Germinal center (tissue), 1 donor: ENCODE measurements at places on chromosomes 16 and 17.

DNA sequence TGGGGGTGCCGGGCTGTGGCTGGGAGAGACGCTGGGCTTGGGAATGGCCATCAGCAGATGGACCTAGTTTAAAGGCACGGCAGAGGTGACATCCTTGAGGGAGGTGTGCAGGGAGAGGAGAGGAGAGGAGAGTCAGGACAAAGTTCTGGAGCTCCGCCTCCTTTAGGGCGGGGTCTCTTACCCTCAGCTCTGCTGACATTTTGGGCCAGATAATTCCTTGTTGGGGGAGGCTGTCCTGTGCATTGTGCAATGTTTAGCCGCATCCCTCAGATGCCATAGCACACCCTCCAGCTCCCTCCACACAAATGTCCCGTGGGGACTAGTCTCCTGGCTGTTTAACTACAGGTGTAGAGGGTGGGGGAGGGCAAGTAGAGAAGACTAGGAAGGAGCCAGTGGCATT lies 48.3 kb downstream of the ARHGAP23 start:
- no peak for DNase-seq

- no peak for DNase-seq
Measured at GRCh38 chr17:56026915-56027314, 126.4 kb upstream of the ANKFN1 start.

DNA sequence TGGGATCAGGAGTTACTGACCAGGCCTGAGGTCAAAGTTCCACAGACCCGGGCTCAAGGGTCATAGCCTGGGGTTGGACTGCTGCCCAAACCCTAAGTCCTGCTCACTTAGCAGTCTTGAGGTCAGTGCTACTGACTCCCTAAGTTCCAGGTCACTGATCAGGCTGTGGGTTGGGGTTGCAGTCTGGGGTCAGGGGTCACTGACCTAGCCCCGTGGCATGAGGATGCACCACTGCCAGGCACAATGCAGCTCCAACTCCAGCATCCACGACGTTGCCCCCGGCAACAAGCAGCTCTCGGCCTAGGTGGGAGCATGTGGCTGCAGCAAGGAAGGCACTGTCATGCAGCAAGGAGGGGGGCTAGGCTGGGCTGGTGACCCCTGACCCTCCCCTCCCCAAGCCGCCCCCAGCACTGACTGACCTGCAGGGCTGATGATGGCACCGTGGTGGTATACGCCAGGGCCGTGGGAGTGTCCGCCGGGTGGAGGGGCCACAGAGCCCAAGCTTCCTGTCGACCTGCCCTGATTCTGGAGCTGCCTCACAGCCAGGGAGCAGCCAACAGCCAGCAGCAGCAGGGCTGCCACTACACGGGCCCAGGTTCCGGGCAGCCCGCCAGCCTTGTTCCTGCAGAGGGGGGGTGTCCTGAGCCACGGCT lies 1.1 kb downstream of the GGT6 start:
- DNase-seq: no peak

GRCh38 chr17:34884597-34884996 lies 76.7 kb downstream of the CCT6B start:
- DNase-seq: no peak

- DNase-seq: no peak
Measured at GRCh38 chr17:51319186-51319585, 58.8 kb downstream of the UTP18 start.

- DNase-seq: peak; percentile 41
Measured at GRCh38 chr17:1362964-1363363, 37.1 kb downstream of the YWHAE start.

DNA sequence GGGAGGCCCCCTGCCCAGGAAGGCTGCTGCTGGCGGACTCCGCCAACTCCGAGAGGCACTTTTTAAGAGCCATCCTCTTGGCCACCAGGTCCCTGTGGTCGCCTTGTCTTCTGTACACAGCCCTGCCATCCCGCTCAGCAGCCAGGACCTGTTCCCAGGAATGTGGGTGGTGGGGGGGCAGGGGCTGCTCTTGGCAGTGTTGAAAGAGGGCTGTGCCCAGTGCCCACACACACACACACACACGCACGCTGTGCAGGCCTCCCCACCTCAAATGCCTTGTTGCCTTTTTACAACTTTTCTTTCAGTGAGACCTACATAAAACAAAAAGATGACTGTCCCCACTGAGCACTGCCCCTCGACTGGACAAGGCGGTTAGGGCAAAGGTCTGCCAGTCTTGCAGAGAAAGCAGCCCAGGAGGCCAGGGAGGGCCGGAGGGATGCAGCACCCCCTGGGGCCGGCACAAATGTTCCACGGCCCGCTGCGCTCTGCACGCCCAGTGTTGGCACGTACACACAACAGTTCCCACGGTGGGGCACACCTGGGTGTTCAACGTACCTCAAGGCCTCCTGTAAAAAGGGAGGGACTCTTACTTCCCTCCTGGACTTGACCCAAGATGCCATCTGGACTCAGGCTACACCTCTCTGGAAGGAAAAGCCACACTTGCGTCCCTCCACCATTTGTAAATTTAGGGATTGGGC lies 18.5 kb upstream of the PITPNA start:
- DNase-seq: no peak

DNA sequence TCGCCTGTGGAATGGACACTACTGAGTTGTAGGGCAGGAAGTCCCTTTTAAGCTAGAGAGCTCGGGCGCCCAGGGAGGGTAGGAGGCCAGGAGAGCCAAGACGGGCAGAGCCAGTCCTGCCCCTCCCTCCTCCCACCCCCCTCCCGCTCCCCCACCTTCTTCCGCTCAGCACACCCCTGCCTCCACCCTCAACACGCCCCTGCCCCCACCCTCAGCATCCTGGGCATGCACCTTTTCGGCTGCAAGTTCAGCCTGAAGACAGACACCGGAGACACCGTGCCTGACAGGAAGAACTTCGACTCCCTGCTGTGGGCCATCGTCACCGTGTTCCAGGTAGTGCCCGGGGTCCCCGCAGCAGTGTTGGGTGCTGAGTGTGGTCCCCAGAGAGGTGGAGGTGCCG lies 18.3 kb downstream of the TPSG1 start:
- no peak for DNase-seq

- DNase-seq: no peak
Measured at GRCh38 chr16:17384471-17384870, 86.3 kb downstream of the XYLT1 start.

GRCh38 chr16:1538804-1539520 lies 5.5 kb downstream of the TMEM204 start:
- DNase-seq: peak; percentile 43

DNA sequence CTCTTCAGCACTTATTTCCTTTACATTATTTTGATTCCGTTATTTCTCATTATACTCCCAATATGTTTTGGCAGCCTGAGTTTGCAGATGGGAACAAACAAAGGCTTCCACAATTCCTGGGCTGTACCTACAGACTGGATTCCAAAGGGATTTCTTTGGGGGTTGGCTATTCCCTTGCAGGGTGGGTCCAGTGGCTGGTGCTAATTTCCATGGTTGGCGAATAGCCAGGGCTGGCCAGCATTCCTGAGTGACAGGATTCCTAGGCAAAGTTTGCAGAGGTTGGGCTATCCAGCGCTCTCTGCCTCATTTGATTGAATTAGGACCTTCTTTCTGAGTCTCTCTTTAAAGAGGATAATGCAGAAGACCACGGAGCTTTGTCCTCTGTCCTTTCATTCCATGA lies 207.4 kb downstream of the MAF start:
- no peak for DNase-seq

GRCh38 chr17:82320956-82321927 lies 3.8 kb upstream of the CD7 start:
- peak; percentile 69 for DNase-seq

DNA sequence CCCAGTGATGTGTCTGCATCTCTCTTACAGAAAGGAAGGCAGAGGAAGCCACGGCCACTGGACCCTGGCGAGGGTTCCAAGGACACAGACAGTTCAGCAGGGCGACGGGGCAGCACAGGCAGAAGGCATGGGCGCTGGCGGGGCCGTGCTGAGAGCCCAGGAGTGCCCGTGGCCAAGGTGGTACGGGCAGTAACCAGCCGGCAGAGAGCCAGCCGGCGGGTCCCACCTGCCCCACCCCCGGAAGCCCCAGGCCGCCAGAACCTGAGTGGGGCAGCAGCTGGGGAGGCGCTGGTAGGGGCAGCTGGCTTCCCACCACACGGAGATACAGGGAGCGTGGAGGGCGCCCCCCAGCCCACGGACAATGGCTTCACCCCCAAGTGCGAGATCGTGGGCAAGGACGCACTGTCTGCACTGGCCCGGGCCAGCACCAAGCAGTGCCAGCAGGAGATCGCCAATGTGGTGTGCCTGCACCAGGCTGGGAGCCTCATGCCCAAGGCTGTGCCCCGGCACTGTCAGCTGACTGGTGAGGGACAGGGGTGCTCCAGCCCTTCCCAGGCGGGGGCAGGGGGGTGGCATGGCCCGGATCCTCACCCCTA lies 7.8 kb downstream of the XYLT2 start:
- DNase-seq: no peak

DNA sequence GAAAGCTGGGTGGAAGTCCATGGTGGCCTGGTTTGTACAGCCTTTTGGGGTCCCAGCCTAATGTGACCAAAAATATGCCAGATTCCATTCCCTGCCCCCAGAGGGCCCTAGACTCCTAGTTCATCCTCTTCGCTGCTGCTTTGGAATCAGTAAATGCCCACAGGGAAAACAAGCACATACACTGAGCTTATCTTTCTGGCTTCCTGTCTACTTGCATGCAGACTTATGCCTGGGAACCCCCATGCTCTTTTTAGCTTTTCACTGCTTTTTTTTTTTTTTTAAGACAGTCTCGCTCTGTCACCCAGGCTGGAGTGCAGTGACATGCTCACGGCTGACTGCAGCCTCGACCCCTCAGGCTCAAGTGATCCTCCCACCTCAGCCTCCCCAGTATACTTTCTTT lies 6.2 kb upstream of the CD300LG start:
- DNase-seq: no peak

- DNase-seq: peak; percentile 94
Measured at GRCh38 chr17:42019509-42020404, at the start of gene NKIRAS2. NKIRAS2 (plus strand) TSS chr17:42020090; CDS start chr17:42021578, 1,488 bp downstream.

GRCh38 chr16:89167425-89167941 lies 4.1 kb upstream of the CDH15 start:
- DNase-seq: peak; percentile 81

- no peak for DNase-seq
Measured at GRCh38 chr16:48812856-48813255, 202.9 kb upstream of the N4BP1 start.

DNA sequence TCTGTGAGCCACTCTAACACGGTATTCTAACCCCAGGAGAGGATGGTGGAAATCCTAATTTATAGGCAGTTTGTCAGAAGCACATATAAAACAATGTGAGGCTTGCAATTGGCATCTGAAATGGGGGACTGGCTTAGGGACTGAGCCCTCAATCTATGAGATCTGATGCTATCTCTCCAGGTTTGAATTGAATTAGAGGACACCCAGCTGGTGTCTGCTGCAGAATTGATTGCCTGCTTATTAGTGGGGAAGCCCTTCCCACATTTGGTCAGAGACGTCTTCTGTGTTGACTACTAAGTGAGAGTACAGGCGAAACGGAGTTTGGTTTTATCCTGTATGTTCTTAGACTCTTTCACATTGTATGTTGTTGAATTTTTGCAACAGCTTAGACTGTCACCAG lies 13.6 kb upstream of the TMIGD1 start:
- no peak for DNase-seq

DNA sequence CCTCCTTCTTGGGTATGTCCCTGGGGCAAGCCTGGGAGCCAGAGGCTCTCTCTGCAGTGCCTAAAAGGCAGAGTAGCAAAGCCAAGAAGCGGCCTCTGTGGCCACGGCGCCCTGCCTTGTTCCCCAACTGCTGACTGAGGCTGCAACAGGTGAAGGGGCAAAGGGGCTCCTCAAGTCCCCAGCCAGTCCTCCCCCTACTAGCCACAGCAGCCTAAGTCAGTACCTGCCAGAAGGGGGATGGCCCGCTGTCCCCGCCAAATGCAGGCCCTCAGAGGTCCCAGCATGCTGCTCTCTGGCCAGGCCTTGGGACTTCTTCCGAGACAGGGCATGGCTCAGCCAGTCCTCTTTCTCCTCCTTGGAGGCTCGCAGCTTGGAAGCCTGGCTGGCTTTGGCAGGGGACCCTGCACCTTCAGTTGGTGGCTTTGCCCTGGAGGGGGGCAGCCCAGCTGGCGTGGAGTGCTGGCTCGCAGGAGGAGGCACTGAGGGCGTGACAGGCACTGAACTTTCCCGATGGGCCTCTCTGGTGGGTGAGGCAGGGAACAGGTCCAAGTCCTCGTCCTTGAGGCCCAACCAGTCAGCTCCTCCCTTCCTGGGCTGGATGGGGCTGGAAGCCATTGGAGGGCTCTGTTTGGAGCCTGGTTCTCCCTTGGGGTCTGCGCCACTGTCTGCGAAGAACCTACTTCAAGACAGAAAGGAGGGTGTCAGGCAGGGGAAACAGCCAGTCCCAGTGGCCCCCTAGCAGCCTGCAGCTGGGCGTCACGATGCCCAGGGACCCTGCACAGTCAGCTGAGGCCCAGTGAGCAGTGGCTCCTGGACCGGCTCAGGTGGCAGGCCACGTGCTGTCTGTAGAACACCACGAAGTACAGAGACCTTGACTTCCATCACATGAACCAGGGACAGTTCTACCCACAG lies 17.6 kb downstream of the FBF1 start:
- DNase-seq: no peak

DNA sequence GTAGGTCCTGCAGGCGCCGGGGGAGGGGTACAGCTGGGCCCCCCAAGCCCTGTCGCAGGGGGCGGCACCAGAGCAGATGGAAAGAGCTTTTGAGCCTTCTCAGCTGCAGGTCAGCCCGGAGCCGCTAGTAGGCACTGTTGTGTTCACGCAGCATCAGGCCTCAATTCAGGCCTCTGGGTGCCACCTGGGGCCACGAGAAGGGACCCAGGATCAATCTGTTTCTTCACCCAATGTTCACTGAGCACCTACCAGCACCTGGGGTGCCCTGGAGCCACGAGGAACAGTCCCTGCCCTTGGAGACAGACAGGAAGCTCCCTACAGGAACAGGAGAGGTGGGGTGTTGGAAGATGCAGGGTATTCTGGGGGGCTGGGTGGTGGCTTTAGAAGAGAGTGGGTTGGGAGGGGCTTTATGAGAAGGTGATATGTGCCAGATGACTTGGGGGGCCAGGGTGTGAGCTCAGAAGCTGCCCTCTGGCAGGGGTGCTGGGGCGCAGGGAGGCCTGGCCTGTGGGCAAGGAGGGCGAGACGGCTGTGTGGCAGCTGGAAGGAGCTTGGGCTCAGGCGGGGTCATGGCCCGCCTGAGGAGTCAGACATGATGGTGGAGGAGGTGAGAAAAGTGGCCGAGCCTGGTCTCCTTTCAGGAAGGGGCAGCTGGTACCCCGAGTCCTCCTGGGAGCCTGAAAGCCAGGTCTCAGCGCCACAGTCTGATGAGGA lies 121.9 kb upstream of the GSE1 start:
- DNase-seq: peak; percentile 59

- peak; percentile 34 for DNase-seq
Measured at GRCh38 chr17:27630607-27631410, at the start of gene LGALS9. LGALS9 (plus strand) TSS chr17:27631188; CDS start chr17:27631266, 78 bp downstream.

- DNase-seq: no peak
Measured at GRCh38 chr16:67878232-67878631, 5.4 kb downstream of the EDC4 start.

DNA sequence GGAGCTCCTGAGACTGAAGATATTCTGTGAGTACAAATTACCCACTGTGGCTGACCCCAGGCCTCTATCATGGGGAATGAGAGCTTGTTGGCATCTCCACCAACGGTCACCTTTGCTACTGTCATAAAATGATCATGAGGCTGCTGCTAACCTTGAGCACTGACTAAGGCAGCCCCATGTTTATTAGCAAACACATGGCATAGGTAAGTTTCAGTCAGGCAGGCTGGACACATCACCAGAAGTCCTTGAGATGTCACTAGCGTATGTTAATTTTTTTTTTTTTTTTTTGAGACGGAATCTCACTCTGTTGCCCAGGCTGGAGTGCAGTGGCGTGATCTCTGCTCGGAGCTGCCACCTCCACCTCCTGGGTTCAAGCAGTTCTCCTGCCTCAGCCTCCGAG lies 1.5 kb upstream of the GLG1 start:
- DNase-seq: no peak

GRCh38 chr17:50956750-50957523 lies 90.8 kb upstream of the TOB1 start:
- peak; percentile 72 for DNase-seq
